ENCODE measurements at places on chromosomes 1 and 21.

GRCh38 chr1:154752273-154753030 lies 117.6 kb downstream of the KCNN3 start:
- no peak for DNase-seq

- no peak for DNase-seq
Observed at GRCh38 chr1:14615549-14616218, 17.2 kb downstream of the KAZN start.

GRCh38 chr1:24779689-24780464 lies 34.6 kb downstream of the CLIC4 start:
- DNase-seq = no peak

DNA sequence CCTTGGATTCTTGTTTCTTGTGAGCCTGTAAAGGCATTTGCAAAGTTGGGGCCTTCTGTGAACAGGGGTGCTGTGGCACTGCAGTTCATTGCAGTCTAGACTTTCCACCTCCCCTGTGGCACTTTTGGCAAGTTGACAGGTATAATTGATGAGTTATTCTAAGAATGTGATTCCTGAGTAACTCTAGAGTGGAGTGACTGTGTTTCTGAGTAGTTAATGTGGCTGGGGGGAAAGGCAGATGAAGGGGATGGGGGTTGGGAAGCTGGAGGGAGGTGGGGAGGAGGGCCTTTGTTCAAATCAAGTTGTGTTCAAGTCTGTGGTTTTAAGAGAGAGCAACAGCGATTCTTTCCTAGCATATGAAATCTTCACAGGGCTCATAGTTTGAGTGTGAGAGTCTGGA lies 32.9 kb downstream of the PBX1 start:
- no peak for DNase-seq

DNA sequence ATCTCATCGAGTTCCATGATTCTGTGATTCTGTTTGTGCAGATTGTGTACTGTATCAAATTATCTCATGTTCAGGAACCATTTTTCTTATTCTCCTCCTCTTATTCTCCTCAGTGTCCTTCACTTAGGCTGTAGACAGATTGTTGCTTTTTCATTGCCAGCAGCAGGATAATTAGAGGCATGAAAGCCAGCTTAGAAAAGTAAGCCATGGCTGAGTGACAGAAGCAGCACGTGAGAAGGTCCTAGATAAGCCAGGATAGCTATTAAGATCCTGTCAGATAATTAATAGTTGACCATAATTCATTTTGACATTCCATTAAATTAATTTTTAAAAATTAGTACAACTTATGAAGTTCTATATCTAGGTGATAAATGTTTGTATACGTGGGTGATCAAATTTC lies 60.8 kb upstream of the PRKACB start:
- DNase-seq = no peak

DNA sequence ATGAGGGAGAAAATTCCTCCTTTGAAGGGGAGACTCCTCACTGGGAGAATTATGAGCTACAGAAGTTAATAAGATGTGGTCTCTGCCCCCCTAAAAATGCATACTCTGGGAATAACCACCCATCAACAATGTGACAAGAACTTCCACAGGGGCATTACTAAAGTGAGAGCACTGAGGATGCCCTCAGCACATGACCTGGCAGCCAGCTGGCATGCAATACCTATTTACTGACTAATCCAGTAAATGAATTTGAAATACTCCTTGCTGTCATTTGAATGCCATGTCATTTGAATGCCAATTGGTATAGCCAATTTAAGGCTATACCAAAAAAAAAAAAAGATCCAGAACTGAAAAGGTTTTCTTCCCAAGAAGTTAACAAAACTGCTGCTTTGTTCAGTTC lies 30.8 kb downstream of the PLPP3 start:
- no peak for DNase-seq

DNA sequence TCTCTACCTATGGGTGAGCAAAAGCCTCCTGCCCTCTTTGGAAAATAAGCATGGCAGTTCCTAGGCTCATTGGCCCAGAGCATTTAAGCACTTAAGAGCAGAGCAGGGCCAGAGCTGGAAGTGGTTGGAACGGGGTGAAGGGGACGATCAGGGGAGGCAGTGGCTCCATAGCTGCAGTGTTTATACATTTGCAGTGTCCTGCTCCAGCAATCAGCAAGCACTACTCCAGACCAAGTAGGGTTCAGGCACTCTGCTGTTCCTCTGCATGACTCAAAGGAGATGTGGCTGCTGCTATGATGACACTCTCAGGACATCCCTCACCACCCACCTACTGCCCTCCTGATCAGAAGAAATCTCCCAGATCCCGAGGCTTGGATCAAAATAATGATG lies 55.0 kb downstream of the TRABD2B start:
- no peak for DNase-seq

DNA sequence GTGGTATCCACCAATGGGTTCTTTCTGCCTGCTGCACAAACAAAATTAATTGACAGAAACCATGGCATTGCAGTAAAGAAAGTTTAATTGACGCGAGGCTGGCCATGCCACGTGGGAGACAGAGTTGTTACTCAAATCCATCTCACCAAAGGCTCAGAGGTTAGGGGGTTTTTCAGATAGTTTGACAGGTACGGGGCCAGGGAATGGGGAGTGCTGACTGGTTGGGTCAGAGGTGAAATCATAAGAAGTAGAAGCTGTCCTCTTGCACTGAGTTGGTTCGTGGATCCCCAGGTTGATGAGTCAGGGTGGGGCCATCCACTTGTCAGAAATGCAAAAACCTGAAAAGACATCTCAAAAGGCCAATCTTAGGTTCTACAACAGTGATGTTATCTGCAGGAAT lies 941 bp upstream of the TBCE start:
- DNase-seq = peak; percentile 10

- no peak for DNase-seq
Observed at GRCh38 chr1:168921629-168922028, 184.9 kb upstream of the ATP1B1 start.

- no peak for DNase-seq
Observed at GRCh38 chr1:172993640-172994039, 57.1 kb downstream of the TNFSF18 start.

DNA sequence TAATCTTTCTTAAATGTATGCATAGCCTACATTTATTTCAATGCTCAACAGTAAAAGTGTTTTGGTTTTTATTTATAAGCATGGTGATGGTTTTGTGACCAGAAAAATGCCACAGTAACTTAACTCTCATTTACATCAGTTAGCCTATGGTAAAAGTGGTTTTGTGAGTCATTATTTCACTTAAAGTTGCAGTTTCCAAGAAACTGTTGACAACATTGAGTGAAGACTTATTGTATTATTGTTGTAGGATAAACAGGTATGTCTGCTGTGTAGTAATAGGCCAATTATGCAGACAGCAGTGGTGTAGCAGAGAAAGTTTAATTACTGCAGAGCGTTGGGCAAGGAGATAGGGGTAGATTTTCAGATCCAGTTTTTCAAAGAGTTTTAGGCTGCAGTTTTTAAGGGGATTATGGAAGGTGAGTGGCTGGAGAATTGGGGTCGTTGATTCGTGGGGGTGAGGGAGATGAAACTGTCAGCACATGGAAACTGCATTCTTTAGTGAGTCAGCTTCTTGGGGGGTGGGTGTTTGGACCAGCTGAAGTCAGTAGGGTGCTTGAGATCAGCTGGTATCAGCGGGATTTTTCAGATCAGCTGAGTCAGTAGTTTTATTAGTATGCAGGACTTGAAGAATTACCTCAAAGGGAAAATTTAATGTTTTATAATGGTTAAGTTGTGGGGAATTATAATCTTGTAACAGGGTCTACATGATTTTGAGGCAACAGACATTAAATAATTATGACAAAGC lies 168.7 kb upstream of the FMN2 start:
- no peak for DNase-seq

DNA sequence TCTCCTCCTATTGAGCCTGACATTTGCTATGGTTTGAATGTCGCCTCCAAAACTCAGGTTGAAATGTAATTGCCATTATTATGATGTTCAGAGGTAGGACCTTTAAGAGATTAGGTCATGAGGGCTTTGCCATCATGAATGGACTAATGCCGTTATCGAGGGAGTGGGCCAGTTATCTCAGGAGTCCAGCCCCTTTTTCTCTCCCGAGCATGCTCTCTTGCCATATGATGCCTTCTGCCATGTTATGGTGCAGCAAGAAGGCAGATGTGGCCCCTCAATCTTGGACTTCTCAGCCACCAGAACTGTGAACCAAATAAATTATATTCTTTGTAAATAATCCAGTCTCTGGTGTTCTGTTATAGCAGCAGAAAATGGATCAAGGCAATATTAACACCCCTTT lies 323.5 kb downstream of the RRAGC start:
- DNase-seq = no peak

- DNase-seq = no peak
Observed at GRCh38 chr1:7042322-7043190, 257.3 kb downstream of the CAMTA1 start.

DNA sequence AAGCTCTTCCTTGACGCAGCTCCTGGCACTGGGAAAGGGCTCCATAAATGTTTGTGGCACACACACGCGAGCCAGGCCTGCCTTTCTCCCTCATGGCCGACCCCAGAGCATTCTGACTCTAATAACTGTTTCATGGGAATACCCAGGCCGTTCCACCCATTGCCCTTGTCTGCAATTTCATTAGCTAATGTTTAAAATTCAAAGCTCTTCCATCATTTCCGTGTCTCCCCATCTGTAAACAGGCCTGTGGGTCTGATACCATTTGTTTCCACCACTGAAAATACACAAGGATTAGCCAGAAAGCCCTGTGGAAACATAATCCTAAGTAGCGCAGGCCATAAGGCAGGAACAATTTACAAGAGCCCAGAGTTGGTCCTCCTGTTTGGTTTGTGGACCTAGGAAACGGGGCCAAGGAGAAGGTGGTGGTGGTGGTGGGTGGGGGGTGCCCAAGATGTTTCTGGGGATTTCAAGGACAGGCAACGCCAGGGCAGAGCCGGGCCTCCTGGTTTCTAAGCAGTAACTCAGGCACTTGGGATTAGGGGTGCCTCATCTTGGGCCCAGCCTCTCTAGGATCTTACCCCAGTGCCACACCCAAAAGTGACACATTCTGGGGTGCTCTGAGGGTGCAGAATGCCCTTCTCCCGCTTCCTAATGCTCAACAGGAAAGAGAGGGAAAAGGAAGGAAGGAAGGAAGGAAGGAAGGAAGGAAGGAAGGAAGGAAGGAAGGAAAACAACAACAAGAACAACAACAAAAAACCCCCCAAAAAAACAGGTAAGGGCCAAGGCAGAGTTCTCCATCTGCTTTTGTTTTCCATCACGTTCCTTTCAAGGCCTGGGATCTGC lies 79.4 kb downstream of the SSBP3 start:
- no peak for DNase-seq

DNA sequence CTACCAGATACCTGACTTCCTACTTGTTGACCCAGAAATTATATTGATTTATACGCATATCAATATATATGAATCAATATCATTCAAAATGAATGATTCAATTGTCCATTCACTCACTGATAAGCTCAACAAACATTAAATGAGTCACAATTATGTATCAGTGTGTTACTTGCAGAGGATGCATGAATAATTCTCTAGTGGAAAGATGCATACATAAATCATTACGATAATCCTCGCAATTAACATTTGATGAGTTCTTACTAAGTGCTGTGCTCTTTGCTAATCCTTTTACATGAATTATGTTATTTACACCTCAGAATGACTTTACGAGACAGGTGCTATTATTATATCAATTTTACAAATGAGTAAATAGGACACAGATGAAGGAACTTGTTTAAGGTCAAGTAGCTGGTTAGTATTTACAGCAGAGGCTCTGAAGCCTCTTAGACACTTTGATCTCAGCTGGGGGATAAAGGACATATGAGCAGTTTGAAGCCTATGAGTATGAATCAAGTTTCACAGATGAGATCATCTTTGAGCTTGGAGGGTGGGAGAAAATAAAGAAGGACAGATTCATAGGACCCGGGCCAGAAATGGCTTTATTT lies 112.8 kb upstream of the ADAMTS5 start:
- no peak for DNase-seq

DNA sequence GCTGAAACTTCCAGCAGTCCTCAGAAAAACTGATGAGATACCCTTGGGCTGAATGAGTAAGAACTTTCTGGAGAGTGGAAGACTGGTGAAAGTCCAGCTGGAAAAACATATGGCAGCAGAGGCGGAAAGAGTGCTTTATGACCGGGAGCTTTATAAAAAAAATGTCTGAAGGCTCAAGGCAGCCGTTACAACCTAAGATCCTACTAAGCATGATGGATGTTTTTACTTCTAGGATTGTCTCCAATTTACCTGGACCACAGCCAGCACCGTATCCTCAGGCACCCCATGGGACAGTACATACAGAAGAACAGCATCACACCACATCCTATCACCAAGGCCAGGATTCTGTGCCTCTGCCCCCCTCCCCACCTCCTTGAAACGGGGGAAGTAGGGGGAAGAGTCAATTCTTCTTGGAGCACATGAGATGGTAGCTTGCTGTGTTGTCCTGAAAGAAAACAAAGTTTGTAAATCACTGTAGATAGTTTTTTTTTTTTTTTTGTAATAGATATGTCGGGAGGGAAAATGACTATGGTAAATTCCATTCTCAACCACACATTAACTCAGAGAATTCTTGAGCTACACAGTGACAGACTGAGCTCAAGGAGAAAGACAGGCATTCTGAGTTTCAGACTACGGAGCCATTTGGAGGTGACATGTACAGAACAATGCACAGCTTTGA lies 11.8 kb upstream of the IRF2BP2 start:
- DNase-seq = no peak

- DNase-seq = no peak
Observed at GRCh38 chr1:20837554-20838192, 50.6 kb upstream of the HP1BP3 start.

GRCh38 chr1:74530892-74531291 lies 18.5 kb upstream of the LRRC53 start:
- DNase-seq = no peak

- DNase-seq = no peak
Observed at GRCh38 chr1:65208563-65208973, 60.6 kb downstream of the AK4 start.

DNA sequence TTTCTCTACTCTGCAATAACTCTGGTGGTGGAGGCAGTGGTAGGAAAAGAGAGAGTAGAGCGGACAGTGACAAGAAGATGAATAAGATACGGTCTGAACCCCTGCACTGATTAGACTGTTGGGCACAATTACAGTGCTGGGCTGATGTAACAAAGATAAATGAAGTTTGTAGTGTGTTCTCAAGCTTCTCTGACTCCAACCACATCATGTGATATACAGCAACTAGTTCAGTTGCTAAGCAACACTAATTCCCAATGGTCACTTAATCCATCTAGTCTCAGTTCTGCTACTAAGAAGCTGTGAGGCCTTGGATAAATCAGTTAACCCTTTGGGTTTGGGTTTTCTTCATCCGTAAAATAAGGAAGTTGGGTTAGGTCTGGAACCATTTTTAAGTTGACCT lies 17.3 kb downstream of the DDR2 start:
- no peak for DNase-seq

GRCh38 chr1:47809301-47810084 lies 187.7 kb downstream of the TRABD2B start:
- no peak for DNase-seq

DNA sequence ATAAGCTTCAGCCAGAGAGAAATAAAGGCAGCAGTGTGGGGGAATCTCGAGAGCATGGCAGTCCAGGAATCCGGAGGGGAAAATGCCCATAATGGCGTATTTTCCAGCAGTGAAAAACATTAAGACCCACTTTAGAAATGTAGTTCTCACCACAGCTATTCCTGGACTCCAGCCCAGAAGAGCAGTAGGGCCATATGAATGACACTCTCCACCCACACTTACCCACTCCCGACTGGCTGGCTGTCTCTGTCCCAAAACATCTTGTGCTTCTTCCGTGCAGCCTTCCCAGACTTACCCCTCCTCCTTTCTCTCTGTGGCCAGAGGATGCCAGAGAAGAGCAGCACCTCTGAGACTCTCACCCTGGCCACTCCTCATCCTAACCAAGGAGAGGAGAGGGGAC lies 56.4 kb downstream of the TRABD2B start:
- no peak for DNase-seq
